ENCODE measurements at places on chromosomes 13 and 19. TPM values are rescaled to one million over a fixed set of nuclear protein-coding genes. Genes with fewer than 3 reads are reported as not detected.

- no peak for ATAC-seq
Observed at GRCh38 chr13:99418843-99419140, 82.5 kb upstream of the TM9SF2 start.

DNA sequence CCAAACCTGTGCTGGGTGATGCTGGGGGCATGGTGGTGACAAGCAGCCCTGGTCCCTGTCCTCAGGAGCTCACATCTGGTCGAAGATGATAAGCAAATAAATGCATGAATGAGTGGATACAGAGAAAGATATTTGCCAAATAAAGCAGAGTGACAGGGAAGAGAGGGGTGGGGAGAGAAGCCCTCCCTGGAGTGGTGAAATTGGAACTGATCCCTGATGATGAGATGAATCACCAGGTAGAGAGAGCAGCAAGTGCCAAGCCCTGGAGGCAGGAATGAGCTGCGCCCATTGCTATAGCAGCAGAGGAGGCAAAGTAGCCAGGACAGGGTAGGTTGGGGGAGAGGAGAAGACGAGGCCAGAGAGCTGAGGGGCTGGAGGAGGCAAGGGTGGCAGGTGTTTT lies 13.7 kb downstream of the FXYD5 start:
- no peak for ATAC-seq

The TUBA3C gene
- 0.28 TPM for total RNA-seq

DNA sequence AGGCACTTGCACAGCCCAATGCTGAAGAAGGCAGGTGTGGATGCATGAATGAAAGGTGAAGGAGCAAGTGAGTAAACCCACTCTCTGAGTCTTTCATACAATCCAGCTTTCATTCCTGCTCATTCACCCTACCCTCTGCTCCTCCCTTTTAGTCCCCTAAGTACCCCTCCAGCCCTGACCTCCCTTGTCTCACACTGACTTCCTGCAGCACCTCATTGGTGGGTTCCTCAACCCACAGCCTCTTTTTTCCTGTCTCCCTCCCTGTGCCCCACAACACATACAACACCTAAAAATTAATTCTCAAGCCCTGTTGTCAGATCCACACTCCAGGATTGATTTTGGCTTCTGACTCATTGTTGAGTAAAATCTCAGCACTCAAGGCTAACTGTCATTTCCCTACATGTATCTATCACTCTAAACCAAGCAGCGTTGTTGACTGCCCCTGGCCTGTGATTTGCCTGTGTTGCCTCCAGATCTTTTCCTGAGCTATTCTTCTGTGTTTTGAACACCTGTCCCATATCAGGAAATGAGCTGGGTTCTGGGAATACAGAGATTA lies 177.3 kb upstream of the SERP2 start:
- no peak for ATAC-seq

The LCP1 gene
- 0.52 TPM for total RNA-seq

The F10 gene
- 0.21 TPM for total RNA-seq

The CABP5 gene
- total RNA-seq: 0.43 TPM

- peak; percentile 93 for ATAC-seq
Observed at GRCh38 chr19:56140583-56141416, at the start of gene ZNF444. Gene ZNF444, plus strand, starts transcription at chr19:56141287. Its CDS starts 5,625 bp downstream, at chr19:56146912.

GRCh38 chr13:49400755-49401659 lies 42.9 kb downstream of the CAB39L start:
- ATAC-seq: no peak

The CEACAM21 gene
- total RNA-seq: not detected

The PCDH17 gene
- total RNA-seq: 20.9 TPM

DNA sequence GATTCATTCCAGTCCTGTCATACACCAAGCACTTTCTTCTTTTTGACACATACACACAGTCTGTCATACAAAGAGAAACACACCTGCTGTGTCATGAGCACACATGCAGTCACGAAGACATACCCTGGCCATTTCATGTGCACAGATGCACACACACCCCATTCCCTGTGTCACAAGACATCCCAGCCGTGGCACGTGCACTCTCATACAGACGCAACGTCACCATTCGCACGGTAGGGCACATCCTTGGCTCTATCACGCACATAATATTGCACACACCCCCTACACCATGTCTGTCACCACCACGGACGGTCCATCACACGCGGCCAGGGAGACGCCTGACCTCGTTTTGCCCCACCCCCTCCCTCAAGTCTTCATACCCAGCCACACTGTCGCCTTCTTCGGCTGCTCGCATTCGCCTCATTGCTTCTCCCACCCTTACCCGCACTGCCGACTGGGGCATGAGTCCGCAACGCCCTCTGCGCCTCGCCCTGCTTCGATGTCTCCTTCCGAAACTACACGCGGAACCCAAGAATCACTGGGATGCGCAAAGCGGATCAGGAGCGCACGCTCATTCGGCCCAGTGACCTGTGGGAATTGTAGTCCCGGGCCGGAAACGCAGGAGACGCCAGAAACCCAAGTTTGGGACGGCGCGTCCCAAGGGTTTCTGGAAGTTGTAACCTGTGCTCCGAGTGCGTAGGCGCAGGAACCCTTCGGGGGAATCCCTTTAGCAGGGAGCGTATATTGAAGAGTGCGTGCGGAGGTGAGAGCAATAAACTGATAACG lies 6.8 kb upstream of the ZNF283 start:
- ATAC-seq: no peak

The ZNF415 gene
- 13.9 TPM for total RNA-seq

The RASL11A gene
- 4.6 TPM for total RNA-seq

The OBI1 gene
- total RNA-seq: 10.5 TPM

The GAS6 gene
- total RNA-seq: 6.3 TPM

DNA sequence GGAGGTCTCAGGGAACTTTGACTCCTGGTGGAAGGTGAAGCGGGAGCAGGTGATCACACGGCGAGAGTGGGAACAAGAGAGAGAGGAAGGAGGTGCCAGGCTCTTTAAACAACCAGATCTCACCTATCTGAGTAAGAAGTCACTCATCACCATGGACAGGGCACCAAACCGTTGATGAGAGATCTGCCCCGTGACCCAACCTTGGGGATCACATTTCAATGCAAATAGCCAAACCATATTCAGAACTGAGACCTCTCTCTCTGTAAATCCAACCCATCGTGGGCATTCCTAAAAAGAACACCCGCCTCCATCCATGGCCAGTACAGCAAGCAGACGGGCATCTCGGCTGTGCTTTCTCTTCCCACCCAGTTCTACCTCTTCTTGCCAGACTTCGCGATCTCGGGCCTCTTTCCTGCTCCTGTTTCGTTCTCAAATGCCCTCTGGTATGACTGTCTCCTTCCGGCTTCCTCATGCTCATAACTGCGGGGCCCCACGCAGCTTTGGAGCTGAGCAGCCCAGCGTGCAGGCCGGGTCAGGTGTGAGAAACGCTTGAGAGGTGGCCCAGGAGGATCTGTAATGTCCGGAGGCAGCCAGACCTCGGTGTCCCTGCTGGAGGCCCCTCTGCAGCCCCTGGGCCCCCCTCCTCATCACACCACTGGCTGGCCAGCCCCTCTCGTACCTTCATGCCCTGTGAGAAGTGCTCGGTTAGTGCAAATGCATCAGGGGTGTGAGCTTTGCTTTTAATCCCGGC lies 97.0 kb upstream of the GPR183 start:
- ATAC-seq: no peak

GRCh38 chr13:32191452-32191998 lies 123.6 kb downstream of the ZAR1L start:
- no peak for ATAC-seq

The DPF1 gene
- 2.9 TPM for total RNA-seq

DNA sequence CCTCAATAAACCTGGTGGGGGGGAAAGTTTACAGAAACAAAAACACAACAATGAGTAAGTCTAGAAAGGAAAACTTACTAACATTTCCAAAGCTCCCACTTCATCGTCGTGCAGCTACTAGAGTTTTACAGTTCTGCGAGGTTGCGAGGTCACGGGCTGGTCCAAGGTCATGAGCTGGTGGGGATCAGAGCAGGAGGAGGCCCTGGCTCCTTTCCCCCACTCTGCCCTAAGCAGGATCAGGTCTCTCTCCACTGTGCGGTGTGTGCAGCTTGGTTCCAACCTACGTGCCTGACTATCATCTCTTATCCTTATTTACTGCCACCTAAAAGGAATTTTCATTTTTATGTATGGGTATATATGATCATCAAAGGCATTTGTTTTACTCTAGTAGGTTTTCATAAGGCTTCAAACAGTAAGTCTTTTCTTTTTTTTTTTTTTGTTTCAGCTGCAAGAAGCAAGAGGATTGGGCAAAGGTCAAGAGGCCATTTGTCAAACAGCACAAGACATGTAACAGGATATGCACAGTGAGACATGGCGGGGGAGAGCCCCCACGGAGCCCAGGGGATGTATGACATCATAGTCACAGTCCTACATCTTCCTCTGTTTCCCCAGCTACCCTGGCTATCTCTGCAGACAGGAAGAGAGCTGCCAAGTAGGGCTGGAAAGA lies 76.6 kb upstream of the POMP start:
- ATAC-seq: peak; percentile 63

GRCh38 chr13:113670541-113670940 lies 3.5 kb downstream of the GRK1 start:
- ATAC-seq: no peak

The POSTN gene
- total RNA-seq: 0.50 TPM

The MEDAG gene
- total RNA-seq: not detected

DNA sequence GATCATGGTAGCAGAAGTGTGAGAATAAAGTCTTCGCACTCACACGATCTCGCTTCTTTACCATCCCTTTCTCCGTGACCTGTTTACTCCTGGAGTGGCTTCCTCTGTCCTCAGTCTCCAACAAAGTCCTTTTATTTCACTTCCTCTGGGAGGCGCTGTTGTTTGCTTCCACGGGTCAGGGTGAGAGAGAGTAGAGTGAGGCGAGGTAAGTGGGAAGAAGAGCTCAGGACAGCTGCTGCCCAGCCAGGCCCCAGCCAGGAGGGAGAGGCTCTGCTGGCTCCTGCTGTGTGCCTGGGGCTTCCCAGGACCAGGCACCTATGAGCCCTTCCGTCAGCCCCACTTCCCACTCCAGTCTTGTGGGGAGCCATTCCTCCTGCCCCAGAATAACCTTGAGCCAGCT lies 242.1 kb downstream of the FGF9 start:
- no peak for ATAC-seq

DNA sequence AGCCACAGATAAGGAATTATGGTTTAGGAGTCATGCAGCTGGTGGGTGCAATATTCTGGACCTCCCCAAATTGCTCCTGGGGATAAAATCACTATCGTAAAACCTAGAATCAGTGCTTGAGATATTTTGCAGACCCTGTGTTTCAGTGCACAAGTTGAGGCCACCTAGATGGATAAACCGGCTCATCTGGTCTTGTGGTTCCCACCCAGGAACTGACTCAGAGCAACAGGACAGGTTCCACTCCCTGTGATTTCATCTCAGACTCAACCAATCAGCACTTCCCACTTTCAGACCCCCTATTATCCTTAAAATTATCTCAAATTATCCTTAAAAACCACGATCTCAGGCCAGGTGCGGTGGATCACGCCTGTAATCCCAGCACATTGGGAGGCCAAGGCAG lies 21.0 kb downstream of the FBXL12 start:
- ATAC-seq: no peak

GRCh38 chr19:13699786-13700185 lies 64.5 kb upstream of the MRI1 start:
- ATAC-seq: no peak

GRCh38 chr13:61415058-61415721 lies 459 bp downstream of the PCDH20 start:
- ATAC-seq: peak; percentile 98

The RB1 gene
- 22.1 TPM for total RNA-seq

GRCh38 chr13:32837307-32837972 lies 178.8 kb upstream of the KL start:
- ATAC-seq: peak; percentile 4

- ATAC-seq: peak; percentile 23
Observed at GRCh38 chr19:3987619-3988371, 2.5 kb upstream of the EEF2 start.

GRCh38 chr13:74169676-74170075 lies 35.5 kb upstream of the KLF12 start:
- ATAC-seq: no peak

GRCh38 chr19:49160450-49161189 lies 3.0 kb downstream of the TRPM4 start:
- no peak for ATAC-seq

- peak; percentile 92 for ATAC-seq
Observed at GRCh38 chr19:5403968-5404640, 51.1 kb upstream of the ZNRF4 start.

- no peak for ATAC-seq
Observed at GRCh38 chr13:64778002-64778401, 2452.1 kb downstream of the PCDH9 start.

The ELSPBP1 gene
- total RNA-seq: 2.1 TPM

DNA sequence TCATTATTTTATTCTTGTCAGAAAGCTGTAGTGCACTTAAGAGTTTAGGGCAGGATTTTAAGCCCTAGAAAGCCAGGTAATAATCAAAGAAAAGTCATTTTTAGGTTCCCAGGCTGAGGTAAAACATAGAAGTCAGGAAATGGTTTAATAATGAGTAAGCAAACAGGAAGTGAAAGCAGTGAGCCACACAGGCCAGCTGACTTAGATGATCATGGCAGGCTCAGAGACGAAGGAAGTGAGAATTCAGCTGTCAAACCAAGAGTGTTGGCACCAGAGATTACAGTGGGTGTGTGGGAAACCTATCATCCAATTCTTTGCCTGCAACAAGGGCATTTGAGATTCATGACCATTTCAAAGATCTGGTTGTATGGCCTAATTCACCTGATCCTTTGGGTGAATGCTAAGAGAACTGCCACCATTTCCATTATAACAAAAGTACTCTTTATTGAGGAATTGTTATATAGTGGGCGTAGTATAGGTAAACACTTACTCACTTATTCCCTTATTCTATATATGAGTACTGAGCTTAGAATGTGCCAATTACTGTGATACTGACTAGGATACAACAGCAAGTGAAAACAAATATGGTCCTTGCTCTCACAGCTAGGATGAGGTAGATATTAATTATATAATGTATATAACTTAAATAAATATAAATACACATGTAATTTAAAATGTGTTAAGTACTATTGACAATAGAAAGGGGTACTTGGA lies 103.7 kb upstream of the EDNRB start:
- ATAC-seq: no peak

- ATAC-seq: no peak
Observed at GRCh38 chr13:29749401-29750182, 100.8 kb downstream of the UBL3 start.

- no peak for ATAC-seq
Observed at GRCh38 chr13:96546463-96546862, 447.8 kb downstream of the OXGR1 start.

The SPACA4 gene
- total RNA-seq: not detected

- no peak for ATAC-seq
Observed at GRCh38 chr13:44906713-44907112, 82.6 kb downstream of the NUFIP1 start.

DNA sequence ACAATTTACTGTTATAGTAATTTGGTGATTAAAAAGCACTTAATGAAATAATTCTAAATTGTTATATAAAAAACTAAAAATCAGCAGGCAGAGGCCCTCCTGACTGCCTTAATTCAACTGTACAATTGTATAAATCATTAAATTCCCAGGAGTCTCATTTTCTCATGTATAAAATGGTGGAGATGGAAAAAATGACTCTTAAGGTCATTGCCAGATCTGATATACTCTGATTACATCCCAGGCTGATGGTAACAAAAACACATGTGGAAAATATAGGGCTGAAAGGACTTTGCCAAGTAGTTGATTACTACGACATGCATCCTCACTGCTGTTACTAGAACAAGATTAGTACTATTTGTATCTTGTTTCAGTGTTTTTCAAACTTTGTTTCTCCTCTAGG lies 1020.0 kb upstream of the SLC10A2 start:
- no peak for ATAC-seq

The COQ8B gene
- 53.1 TPM for total RNA-seq

Data from motor neuron (in vitro differentiated cells).